ENCODE measurements at places on chromosomes 16 and 17. TPM values are rescaled to one million over a fixed set of nuclear protein-coding genes. Genes with fewer than 3 reads are reported as not detected.

GRCh38 chr16:30984669-30985400 is at the start of gene HSD3B7:
TSS of gene HSD3B7 (plus strand) at chr16:30985207. CDS start at chr16:30985659, 452 bp downstream.
- DNase-seq = peak; percentile 96
- no peaks in the 10 kb centered on the region for H3K27me3 ChIP-seq
- no peak within 1 kb of the TSS for H3K4me3 ChIP-seq
- H3K27ac ChIP-seq = no peak within 1 kb of the TSS

- no peaks in the 10 kb centered on the region for H3K36me3 ChIP-seq
- peaks cover 50% of the 10 kb centered on the region for H3K4me1 ChIP-seq
- no peaks in the 10 kb centered on the region for H3K27me3 ChIP-seq
- H3K27ac ChIP-seq = no peak overlapping the region
- no peak overlapping the region for H3K4me3 ChIP-seq
Observed at GRCh38 chr16:11159282-11159681, 96.7 kb downstream of the SOCS1 start.

DNA sequence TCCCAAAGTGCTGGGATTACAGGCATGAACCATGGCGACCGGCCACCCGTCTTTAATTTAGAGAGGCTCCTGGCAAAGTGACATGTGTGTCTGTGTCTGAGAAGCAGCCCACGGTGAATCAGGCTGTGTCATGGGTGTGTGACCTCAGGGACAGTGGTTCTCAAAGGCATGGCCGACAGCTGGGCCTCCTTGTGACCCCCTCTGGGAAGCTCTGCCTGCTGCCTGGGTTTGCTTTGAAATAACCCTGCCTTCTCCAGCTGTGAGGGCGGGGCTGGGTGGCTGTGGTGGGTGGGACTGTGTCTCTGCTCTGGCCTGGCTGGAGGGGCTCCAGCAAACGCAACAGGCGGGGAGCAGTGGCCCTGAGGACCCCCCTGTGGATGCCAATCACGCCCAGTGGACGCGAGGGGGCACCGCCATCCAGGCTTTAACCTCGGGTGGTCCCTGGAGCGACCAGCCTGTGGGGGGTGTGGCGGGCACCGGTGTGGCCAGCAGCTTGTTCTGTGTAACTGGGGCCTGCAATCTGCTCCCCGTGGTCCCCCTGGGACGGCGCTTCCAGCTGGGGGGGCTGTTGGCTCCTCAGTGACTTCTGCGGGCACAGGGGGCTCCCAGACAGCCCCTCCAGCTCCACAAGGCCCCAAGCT is 8.8 kb upstream of the APRT start:
- no peak overlapping the region for H3K4me3 ChIP-seq
- H3K27ac ChIP-seq = no peak overlapping the region
- no peaks in the 10 kb centered on the region for H3K36me3 ChIP-seq
- no peak for DNase-seq
- H3K27me3 ChIP-seq = no peaks in the 10 kb centered on the region

Gene CAPNS2
- not detected for total RNA-seq

Gene CLEC16A
- 26.0 TPM for total RNA-seq
